ENCODE measurements at places on chromosomes 4 and X. TPM values are rescaled to one million over a fixed set of nuclear protein-coding genes. Genes with fewer than 3 reads are reported as not detected.

- no peaks in the 10 kb centered on the region for H3K4me1 ChIP-seq
- no peak for DNase-seq
- no peaks in the 10 kb centered on the region for H3K27me3 ChIP-seq
- no peak overlapping the region for H3K4me3 ChIP-seq
- H3K27ac ChIP-seq, result no peak overlapping the region
Observed at GRCh38 chrX:129239371-129239770, 283.9 kb downstream of the SMARCA1 start.

DNA sequence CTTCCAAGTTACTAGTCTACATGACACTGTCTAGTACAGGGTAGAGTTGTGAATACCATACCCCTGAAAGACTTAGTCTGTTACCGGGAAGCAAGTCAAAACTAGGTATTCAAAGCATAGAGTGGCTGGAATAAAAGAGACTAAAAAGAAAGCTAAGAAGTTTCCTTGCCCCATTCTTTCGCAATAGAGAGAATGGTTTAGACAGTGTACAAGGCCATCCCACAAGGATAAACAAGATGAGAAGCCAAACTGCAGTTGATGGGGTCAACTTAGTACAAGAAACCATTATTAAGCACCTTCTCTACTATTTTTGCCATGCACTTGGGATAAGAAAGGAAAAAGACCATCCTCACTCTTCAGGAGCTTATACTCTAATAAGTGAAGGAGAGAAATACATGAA is 30.3 kb downstream of the AMMECR1 start:
- H3K36me3 ChIP-seq, result no peaks in the 10 kb centered on the region
- no peaks in the 10 kb centered on the region for H3K27me3 ChIP-seq
- DNase-seq, result no peak
- no peak overlapping the region for H3K4me3 ChIP-seq

Gene UGT2B17
- not detected for total RNA-seq

DNA sequence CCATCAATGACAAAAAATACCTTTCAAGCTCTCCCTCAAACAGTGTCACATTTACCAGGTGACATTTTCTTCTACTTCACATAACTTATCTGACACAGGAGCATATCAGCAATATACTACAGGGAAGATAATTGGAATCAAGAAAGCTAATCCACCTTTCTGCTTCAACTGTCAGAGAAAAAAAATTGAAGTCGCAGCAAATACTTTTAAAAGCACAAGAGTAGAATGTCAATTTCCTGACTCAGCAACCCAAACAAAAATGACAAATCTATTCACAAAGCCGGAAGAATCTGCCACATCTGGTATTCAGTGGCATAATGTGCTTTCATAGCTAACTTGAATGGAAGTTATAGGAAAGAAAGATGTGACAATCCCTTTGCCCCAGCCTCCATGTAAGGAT is 36.7 kb downstream of the AGA start:
- no peak overlapping the region for H3K27ac ChIP-seq
- H3K4me1 ChIP-seq, result no peaks in the 10 kb centered on the region
- no peaks in the 10 kb centered on the region for H3K36me3 ChIP-seq

- H3K27me3 ChIP-seq, result no peaks in the 10 kb centered on the region
- H3K27ac ChIP-seq, result no peak overlapping the region
- no peak for DNase-seq
- no peak overlapping the region for H3K4me3 ChIP-seq
Observed at GRCh38 chrX:54977387-54977786, 16.6 kb downstream of the PFKFB1 start.

- no peak overlapping the region for H3K27ac ChIP-seq
- DNase-seq, result no peak
- no peaks in the 10 kb centered on the region for H3K4me1 ChIP-seq
- H3K36me3 ChIP-seq, result no peaks in the 10 kb centered on the region
- H3K4me3 ChIP-seq, result no peak overlapping the region
- no peaks in the 10 kb centered on the region for H3K27me3 ChIP-seq
Observed at GRCh38 chr4:33425936-33426335, 2705.8 kb downstream of the PCDH7 start.

Gene MTMR8
- 0.51 TPM for total RNA-seq
